ENCODE measurements at places on chromosomes 5 and 9.

- DNase-seq = no peak
Observed at GRCh38 chr5:132854301-132854700, 12.0 kb downstream of the GDF9 start.

GRCh38 chr5:121251954-121252353 lies 599.7 kb upstream of the FTMT start:
- DNase-seq = no peak

DNA sequence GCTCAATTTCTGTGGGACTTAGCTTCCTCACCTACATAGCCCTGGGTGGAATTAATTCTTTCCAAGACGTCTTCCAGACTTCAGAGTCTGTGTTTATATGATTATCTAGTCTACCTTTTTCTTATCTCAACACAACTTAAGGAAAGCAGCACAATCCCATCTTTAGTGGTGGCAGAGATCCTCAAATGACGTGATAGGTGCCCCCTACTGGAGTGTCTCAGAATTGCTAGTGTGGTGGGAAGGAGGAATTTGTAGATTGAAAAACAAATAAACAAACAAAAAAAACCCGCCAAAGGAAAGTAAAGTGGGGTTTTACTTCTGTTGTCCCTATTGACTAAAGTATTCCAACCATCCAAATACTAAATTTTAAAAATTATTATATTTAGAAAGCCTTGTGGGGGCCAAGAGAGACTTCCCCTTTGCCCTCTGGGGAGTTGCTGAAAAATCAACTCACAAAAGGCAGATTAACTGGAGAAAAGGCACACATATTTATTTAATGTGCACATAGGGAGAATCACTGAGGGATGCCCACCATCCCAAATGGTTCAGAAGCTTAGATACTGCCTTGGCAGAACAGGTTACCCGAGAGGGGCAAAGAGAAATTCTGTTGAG lies 283.3 kb downstream of the TMEM167A start:
- peak; percentile 23 for DNase-seq

DNA sequence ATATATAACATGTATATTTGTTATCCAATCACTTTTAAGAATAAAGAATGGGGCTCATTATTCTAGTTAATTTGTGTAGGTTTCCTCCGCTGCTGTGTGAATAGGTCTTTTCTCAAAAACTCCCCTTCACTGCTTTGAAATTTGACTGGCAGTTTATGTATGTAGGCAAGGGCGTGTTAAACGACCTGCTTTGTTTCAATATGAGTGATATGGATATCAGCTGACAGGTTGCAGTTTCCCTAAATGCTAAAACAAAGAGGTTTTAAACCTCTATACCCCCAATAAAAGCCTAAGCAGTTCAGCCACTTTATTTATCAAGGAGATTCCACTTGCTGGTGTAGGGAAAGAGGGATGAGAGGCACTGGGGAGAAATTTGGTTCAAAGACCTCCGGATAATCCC lies 159.6 kb downstream of the TMEM167A start:
- DNase-seq = no peak

DNA sequence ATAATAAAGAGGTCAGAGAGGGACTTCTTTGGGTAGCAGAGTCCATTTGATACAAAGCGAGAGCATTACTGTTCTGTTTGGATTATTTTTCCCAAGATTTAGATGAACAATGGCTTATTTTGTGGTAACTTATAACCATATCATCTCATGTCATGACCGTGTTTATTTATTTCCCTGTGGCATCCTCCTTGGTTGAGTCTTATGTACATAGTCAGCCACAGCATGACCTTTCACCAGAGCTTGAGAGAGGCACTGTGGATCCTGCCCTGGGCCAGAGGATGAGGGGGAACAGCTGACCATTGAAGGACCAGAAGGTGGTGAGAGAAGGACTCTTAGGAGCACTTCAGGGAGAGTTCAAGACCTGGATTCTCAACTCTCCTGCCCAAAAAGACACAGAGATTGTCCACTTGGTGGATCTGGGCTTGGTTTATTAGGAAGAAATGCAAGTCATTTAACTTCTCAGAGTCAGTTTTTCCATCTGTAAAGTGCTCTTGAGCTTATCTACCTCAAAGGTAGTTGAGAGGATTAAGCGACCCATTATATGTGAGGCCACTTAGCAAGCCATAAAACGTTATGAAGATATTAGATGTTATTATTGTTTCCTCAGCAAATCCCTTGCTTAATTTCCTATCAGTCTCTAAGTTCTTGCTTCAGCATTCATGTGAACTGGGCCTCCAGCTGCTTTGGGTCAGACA lies 51.4 kb downstream of the PPIC start:
- no peak for DNase-seq

DNA sequence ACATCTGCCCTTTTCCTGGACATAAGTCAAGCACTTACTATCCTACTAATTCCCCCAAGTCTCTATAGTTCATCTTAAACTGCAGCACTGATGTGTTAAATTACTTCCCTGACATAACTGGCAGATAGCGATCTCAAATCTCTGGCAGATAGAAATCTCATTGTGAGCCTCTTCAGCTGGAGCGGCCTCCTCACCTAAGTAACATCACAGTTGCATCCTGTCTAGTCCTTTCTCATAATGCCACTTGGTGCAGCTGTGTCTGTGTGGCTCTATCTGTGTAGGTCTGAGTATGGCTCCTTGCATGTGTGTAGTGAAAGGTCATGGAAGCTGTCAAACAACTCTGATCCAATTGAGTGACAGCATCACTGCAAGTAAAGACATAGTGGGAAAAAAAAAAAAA lies 53.6 kb upstream of the FST start:
- no peak for DNase-seq

GRCh38 chr9:88007291-88007650 lies 32.9 kb upstream of the CDK20 start:
- DNase-seq = no peak

GRCh38 chr5:127076315-127077129 lies 3.2 kb upstream of the C5orf63 start:
- DNase-seq = no peak

GRCh38 chr5:132679717-132680380 lies 6.1 kb downstream of the IL4 start:
- no peak for DNase-seq

Measured in naive thymus-derived CD8-positive, alpha-beta T cell (primary cell).